ENCODE measurements at places on chromosomes 16 and 17. TPM values are rescaled to one million over a fixed set of nuclear protein-coding genes. Genes with fewer than 3 reads are reported as not detected.

The TMEM100 gene
- 9.4 TPM for total RNA-seq

The KRT31 gene
- total RNA-seq = not detected

The CLDN7 gene
- total RNA-seq = 2.3 TPM

The HSD11B2 gene
- 2.2 TPM for total RNA-seq

The MEOX1 gene
- total RNA-seq = 6.6 TPM

The SPATA32 gene
- total RNA-seq = not detected

The PPP1R1B gene
- total RNA-seq = 11.3 TPM

The SOX8 gene
- total RNA-seq = 4.2 TPM

DNA sequence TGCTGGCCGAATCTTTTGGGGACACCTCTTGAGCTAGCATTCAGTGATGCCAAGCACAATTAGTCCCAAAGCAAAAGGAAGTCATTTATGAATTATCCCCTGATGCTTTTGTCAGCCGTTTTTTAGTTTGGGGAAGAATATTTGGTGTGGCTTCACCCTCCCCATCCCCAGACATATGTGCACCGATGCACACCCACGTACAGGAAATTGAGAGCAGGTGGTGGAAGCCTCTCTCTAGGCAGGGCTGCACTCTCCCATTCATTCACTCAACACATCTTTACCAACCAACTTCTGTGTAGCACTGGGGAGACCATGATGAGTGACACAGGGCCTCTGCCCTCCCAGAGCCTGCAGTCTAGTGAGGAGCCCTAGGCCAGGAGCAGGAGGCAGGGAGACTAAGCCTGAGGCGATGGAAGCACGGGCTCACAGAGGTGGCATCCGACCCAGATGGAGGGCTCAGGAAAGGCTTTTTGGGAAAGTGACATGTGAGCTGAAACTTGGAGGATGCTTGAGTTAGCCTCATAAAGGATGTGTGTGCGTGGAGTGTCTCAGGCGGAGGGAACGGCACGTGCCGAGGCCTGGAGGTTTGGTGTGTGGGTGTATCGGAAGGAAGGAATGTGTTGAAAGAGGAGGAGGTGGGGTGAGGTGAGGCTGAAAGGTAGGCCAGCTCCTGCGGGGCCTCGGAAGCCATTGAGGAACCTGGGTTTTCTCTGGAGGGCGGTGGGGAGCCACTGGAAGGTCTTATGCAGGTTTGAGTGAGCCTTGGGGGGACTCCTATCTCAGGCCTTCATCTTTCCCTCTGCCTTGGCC is 43.8 kb downstream of the PSME3IP1 start:
- no peak overlapping the region for H3K4me3 ChIP-seq
- H3K36me3 ChIP-seq = no peaks in the 10 kb centered on the region
- peaks cover 58% of the 10 kb centered on the region for H3K4me1 ChIP-seq
- H3K27ac ChIP-seq = no peak overlapping the region
- no peak for DNase-seq

DNA sequence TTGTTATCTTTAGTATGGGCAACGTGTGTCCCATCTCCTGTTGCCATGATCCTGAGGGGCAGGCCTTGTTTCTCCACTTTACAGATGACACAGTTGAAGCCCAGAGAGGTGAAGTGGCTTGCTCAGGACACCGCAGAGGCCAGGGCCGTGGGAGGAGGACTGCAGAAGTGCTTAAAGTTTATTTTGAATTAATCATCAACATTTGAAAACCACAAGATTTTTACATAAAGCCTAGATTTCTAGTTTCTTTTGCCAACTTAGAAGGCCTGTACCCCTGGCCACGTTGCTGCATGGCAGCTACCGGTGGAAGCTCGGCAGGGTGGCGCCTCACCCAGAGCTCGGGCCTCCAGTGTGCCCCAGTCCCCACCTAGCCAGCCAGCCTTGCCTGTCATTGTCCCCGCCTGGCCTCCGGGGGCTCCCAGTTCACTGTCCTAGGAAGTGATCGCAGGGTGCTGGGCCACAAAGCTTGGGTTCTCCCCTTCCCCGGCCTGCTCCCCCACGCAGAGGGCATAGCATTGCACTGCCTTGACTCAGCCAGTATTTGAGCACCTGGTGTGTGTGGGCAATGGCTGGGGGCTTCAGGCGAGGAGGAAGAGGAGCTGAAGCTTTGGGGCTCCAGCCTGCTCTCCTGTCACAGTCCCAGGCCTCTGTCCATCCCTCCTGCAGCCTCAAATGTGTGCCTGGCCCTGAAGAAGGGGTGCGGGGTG is 14.8 kb upstream of the ADCY7 start:
- DNase-seq = no peak
- no peak overlapping the region for H3K27ac ChIP-seq
- H3K36me3 ChIP-seq = no peaks in the 10 kb centered on the region
- no peaks in the 10 kb centered on the region for H3K27me3 ChIP-seq
- H3K4me1 ChIP-seq = peaks cover 15% of the 10 kb centered on the region

DNA sequence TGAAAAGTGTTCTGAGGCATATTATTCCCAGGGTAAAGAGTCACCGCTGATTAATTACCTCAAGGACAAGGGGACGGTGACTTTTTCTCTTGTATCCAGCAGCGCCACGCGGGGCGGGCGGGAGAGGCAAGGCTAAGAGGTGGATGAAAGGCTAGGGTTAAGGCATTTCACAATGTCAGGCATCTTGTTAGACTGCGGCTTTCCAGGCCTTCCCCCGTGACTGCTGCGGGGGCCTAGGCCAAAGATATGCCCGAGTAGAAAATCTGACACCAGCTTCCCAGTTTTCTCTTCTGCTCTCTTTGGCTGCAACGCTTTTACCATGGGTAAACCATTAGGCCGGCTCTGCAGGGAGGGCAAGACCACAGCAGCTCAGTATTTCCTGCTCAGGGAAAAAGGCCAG is 698.2 kb downstream of the MAF start:
- no peaks in the 10 kb centered on the region for H3K27me3 ChIP-seq
- H3K27ac ChIP-seq = no peak overlapping the region
- H3K4me3 ChIP-seq = no peak overlapping the region
- no peaks in the 10 kb centered on the region for H3K36me3 ChIP-seq
- DNase-seq = no peak

DNA sequence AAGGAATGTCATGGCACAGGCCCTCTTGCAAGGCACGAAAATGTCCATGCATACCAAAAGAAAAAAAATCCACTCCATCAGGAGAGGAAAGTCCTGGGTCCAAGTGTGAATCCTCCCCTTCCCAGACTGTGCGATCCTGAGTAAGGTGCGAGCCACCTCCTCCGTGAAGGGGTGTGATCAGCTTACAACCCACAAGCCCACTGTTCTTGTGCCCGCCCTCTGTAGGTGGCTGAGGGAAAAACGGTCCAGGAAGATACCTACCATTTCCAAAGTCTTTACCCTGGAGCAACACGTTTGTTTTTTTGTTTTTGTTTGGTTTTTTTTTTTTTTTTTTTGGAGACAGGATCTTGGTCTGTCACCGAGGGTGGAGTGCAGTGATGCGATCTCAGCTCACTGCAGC is 116.5 kb downstream of the ZNF423 start:
- H3K27ac ChIP-seq = no peak overlapping the region
- H3K36me3 ChIP-seq = no peaks in the 10 kb centered on the region
- H3K4me3 ChIP-seq = no peak overlapping the region
- DNase-seq = no peak
- no peaks in the 10 kb centered on the region for H3K27me3 ChIP-seq

GRCh38 chr16:26668026-26668425 is 398.7 kb upstream of the C16orf82 start:
- H3K4me3 ChIP-seq = no peak overlapping the region
- H3K4me1 ChIP-seq = no peaks in the 10 kb centered on the region
- peak; percentile 29 for DNase-seq

- no peak overlapping the region for H3K4me3 ChIP-seq
- no peaks in the 10 kb centered on the region for H3K4me1 ChIP-seq
- no peak for DNase-seq
- H3K27ac ChIP-seq = no peak overlapping the region
- H3K36me3 ChIP-seq = no peaks in the 10 kb centered on the region
Observed at GRCh38 chr17:28466521-28467048, 6.9 kb upstream of the SLC13A2 start.

GRCh38 chr17:74435775-74436359 is 4.0 kb downstream of the GPRC5C start:
- peaks cover 31% of the 10 kb centered on the region for H3K4me1 ChIP-seq
- H3K4me3 ChIP-seq = no peak overlapping the region
- no peak overlapping the region for H3K27ac ChIP-seq
- H3K27me3 ChIP-seq = peaks cover 27% of the 10 kb centered on the region
- no peak for DNase-seq

- no peaks in the 10 kb centered on the region for H3K36me3 ChIP-seq
- peaks cover 54% of the 10 kb centered on the region for H3K4me1 ChIP-seq
- H3K27ac ChIP-seq = peak within 1 kb of the TSS; percentile 16
- H3K4me3 ChIP-seq = peak within 1 kb of the TSS; percentile 45
- peaks cover 36% of the 10 kb centered on the region for H3K27me3 ChIP-seq
Observed at GRCh38 chr17:48610282-48611211, at the start of gene HOXB7. Gene HOXB7, minus strand, starts transcription at chr17:48611017. Its CDS starts 99 bp downstream, at chr17:48610918.

GRCh38 chr16:86083382-86084002 is 184.5 kb downstream of the IRF8 start:
- H3K27me3 ChIP-seq = no peaks in the 10 kb centered on the region
- H3K27ac ChIP-seq = no peak overlapping the region
- no peak overlapping the region for H3K4me3 ChIP-seq
- no peaks in the 10 kb centered on the region for H3K4me1 ChIP-seq
- DNase-seq = no peak

- H3K36me3 ChIP-seq = no peaks in the 10 kb centered on the region
- DNase-seq = no peak
- peak overlapping the region; percentile 56 for H3K27ac ChIP-seq
- H3K4me1 ChIP-seq = peaks cover 56% of the 10 kb centered on the region
- H3K27me3 ChIP-seq = no peaks in the 10 kb centered on the region
- no peak overlapping the region for H3K4me3 ChIP-seq
Observed at GRCh38 chr17:70110443-70110880, 35.4 kb downstream of the KCNJ16 start.

GRCh38 chr17:19645734-19646201 is 2.8 kb upstream of the ALDH3A2 start:
- H3K27me3 ChIP-seq = no peaks in the 10 kb centered on the region
- no peak overlapping the region for H3K4me3 ChIP-seq
- peaks cover 45% of the 10 kb centered on the region for H3K4me1 ChIP-seq

- H3K27ac ChIP-seq = peak overlapping the region; percentile 6
- no peaks in the 10 kb centered on the region for H3K36me3 ChIP-seq
- DNase-seq = no peak
- no peaks in the 10 kb centered on the region for H3K27me3 ChIP-seq
- no peak overlapping the region for H3K4me3 ChIP-seq
Observed at GRCh38 chr16:69397821-69398521, 12.2 kb upstream of the TERF2 start.

DNA sequence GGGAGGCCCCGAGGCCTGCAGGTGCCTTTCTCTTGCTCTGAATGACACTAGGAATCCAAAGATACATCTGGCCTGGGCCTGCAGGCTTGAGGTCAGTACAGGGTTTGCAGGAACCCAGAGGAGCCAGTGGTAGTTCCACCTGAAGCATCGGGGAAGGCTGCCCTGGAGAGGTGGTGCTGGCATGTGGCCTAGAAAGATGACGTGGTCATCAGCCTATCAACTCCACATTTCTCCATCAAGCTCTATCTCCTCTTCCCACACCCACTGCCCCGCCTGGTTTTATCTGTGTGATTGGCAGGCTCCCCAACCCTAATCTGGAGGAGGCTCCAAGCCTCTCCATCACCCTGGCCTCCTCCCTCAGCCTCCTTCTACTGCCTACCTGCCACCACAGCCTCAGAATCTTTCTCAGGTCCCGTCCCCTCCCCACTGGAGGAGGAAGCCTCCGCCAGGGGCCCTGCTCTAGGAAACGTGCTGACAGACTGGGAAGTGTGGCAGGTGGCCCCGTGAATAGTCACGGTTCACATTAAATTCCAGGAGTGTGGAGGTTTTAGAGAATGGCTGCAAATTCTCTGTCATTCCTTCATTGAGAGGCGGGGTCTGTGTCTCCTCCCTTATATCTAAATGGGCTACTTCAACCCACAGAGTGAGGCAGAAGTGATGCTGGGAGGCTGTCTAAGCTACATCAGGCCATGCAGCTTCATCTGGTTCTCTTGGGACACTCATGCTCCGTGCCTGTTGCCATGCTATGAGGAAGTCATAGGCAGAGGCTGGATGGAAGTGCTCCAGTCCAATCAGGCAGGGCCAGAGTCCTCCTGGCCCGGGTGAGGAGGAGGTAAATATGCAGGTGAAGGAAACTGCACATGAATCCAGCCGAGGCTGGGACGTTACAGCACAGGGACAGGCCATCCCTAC is 11.4 kb upstream of the MAP2K3 start:
- no peak for DNase-seq
- H3K4me3 ChIP-seq = no peak overlapping the region
- no peak overlapping the region for H3K27ac ChIP-seq
- no peaks in the 10 kb centered on the region for H3K27me3 ChIP-seq

DNA sequence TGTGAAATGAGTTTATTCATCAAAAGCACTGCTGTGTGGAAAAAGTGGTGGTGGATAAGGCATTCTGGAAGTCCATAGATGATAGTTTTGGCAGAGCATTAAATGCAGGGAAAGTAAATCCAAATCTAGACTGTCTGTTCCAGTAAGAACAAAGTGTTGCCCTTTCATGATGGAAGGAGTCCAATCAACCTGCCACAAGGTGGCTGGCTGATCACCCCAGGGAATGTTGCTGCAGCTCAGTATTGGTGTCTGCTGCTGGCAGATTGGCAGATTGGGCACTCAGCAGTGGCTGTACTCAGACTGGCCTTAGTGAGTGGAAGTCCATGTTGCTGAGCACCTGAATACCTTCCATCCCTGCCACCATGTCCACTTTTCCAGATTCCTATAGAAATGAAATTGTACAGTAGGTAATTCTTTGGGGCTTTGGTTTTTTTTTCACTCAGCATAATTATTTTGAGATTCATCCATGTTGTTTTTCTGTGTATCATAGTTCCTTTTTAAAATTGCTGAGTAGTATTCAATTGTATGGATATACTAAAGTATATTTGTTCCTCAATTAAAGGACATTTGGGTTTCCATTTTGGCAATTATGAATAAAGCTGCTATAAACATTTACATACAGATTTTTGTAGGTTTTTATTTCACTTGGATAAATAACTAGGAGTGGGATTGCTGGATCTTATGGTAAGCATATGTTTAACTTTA is 14.3 kb downstream of the DYNLL2 start:
- DNase-seq = peak; percentile 39
- no peaks in the 10 kb centered on the region for H3K27me3 ChIP-seq
- H3K36me3 ChIP-seq = peaks cover 21% of the 10 kb centered on the region

GRCh38 chr17:42337442-42337841 is 49.1 kb downstream of the STAT5A start:
- peak overlapping the region; percentile 9 for H3K27ac ChIP-seq
- H3K36me3 ChIP-seq = peaks cover 95% of the 10 kb centered on the region
- no peak overlapping the region for H3K4me3 ChIP-seq
- no peak for DNase-seq
- no peaks in the 10 kb centered on the region for H3K27me3 ChIP-seq
- no peaks in the 10 kb centered on the region for H3K4me1 ChIP-seq

DNA sequence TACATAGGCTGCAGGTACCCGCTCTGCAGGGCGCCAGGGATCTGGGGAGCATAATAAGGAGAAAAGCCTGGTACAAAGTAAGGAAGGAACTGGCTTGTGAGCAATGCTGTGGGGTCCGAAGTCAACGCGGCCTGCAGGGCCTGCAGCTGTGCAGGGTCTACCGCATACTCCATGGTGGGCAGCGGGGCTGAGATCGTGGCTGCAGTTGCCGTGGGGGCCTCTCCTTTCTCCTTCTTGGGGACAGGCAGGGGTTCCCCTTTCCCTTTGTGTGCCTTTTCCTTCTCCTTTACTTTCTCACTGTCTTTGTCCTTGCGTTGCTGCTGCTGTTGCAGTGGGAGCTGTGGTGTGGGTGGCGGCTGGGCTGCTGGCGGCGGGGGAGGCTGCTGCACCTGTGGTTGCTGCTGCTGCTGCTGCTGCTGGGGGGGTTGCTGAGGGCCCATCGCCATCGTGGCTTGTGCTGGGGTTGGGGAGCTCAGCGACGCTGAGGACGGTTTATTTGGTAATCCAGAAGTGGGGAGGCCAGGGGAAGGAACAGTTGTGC is 259.6 kb downstream of the ZFHX3 start:
- peak overlapping the region; percentile 52 for H3K27ac ChIP-seq
- DNase-seq = peak; percentile 78
- H3K36me3 ChIP-seq = peaks cover 42% of the 10 kb centered on the region
- no peaks in the 10 kb centered on the region for H3K4me1 ChIP-seq
- H3K27me3 ChIP-seq = no peaks in the 10 kb centered on the region

All from esophagus muscularis mucosa (tissue), 4 donors.